ENCODE measurements at places on chromosomes 6 and 20.

DNA sequence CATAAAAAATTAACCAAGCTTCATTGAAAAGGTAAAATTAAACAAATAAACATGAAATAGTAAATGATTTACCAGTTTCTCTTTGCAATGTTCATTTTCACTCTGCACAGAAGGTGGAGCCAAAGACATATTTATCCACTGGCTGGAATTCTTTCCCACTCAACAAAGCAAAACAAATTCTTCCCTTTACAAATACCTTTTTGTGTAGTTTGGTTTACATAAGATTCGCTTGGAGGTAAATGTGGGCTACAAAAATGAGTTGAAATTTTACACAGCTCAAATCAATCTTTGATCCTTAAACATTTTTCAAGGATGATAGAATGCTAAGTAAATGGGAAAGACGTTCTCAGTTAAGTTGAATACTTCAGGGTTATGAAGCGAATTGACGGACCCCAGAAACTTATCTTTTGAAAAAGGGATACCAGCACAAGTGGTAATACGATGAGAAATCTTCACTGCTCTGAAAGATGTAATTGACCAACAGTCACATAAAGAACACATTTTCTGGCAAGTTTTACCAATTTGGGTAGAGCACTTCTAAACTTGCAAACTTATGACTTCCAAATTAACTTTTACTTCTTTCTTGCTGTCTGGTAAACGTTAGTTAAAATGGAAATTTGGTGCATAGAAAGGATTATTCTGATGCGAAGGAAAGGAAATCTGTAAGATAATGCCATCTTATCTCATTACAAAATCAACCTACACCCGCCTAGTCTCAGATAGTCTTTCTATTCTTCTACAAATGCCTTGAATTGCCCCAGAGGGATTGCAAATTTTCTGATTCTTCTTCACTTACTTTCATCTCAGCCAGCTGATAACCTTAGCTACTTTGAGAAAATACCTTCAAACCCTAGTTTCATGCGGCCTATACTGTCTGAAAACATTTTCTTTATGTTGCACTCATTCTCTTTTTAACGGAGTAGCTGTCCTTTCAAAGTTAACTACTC, 4.7 kb upstream of the GJA1 start:
- DNase-seq, result no peak

- DNase-seq, result no peak
Observed at GRCh38 chr6:153872946-153873345, 166.1 kb upstream of the OPRM1 start.

DNA sequence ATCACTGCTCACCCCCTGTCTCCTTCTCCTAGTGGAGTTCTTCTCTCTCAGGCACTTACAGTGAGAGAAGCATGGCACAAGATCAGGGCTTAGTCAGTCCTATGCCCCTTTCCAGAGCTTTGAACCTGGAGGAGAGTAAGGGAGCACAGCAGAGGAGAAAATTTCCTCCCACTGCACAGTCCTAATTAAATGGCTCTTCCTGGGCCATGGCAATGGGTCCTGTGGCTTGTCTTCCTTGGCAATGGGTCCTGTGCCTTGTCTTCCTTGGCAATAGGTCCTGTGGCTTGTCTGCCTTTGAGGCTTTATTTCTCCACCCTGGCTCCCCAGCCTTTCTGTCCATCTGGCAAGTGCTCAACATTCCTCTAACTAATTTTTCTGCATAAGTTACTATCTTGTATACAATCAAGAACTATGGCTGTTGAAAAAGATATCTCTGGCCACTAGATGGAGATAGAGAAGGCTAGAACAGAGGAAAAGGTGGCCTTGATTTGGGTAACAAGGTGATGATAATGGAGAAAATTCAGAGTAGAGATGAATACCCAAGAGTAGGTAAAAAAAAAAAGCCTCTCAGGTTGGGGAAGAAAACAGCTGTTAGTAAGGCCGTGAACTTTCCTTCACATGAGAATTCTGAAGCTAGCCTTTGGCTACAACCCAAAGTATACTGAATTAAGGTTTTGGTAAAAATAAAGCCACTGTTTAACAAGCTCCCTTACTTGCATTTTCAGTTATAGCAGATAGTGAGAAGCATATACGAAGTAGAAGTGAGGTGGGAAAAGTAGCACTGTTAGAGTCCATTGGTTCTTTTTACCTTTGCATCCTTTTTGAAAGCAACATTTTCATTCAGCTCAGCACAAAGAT, 504.9 kb downstream of the DOK5 start:
- DNase-seq, result no peak

- no peak for DNase-seq
Observed at GRCh38 chr6:41455818-41456217, 90.4 kb upstream of the FOXP4 start.

- DNase-seq, result no peak
Observed at GRCh38 chr6:40852779-40853373, 186.1 kb downstream of the UNC5CL start.

GRCh38 chr6:83758533-83758932, 49.6 kb upstream of the SNAP91 start:
- no peak for DNase-seq

DNA sequence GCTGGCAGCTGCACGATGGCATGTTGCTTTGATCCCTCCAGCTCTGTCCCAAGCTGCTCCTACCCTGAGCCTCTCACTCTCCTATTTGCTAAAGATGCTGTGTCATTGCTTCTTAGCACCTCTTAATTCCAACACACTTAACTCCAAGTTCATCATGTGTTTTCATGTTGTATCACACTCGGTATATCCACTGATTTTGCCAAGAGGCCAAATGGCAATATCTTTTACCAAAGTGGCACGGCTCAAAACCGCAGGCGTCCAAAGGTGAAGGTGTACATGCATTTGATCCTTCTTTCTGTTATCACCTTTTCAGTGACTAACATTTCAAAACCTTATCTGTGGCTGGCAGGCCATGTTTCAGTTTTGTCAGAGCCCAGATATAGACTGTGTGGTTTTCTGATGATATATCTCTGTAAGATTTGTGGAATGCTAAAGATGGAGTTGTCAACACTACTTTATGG, 217.0 kb downstream of the TBX18 start:
- DNase-seq, result no peak

GRCh38 chr6:31659649-31660380, 763 bp downstream of the C6orf47 start:
- no peak for DNase-seq

DNA sequence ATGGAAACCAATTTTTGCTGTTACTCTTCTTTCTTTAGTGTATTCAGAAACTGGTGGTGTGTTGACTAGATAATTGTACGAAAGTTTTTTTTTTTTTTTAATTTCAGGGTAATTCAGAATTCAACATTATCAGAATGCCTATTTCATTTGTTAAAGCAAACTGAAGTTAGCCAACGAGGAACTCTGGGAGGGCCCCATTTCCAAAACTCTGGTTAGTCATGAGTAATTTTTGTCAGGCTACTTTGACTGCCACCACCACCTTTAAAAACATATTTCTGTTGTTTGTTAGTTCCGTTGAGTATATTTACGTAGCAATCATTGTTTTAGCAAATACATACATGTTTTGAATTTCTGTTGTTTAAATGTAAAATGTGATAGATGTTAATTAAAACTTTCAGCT, 763 bp downstream of the ZKSCAN8 start:
- DNase-seq, result no peak

DNA sequence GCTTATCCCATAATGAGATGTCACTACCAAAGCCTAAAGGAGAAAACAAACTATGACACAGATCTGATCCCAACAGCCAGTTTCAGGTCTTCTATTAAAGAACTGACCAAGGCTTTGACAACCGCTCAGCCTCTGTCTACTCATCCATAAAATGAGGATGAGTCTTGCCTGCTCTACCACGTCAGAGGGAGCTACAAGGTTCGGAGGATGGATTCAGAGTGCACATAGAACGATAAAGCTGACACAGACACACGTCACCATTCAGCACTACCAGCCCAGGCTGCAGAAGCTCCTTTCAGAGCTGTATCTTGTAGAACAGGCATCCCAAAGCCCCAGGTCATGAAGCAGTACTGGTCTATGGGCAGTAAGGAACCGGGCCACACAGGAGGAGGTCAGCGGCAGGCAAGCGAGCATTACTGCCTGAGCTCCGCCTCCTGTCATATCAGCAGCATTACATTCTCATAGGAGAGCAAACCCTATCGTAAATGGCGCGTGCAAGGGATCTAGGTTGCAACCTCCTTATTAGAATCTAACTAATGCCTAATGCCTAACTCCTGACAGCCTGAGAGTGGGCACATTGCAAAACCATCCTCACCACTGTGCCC, 25.1 kb downstream of the KIF16B start:
- DNase-seq, result no peak

DNA sequence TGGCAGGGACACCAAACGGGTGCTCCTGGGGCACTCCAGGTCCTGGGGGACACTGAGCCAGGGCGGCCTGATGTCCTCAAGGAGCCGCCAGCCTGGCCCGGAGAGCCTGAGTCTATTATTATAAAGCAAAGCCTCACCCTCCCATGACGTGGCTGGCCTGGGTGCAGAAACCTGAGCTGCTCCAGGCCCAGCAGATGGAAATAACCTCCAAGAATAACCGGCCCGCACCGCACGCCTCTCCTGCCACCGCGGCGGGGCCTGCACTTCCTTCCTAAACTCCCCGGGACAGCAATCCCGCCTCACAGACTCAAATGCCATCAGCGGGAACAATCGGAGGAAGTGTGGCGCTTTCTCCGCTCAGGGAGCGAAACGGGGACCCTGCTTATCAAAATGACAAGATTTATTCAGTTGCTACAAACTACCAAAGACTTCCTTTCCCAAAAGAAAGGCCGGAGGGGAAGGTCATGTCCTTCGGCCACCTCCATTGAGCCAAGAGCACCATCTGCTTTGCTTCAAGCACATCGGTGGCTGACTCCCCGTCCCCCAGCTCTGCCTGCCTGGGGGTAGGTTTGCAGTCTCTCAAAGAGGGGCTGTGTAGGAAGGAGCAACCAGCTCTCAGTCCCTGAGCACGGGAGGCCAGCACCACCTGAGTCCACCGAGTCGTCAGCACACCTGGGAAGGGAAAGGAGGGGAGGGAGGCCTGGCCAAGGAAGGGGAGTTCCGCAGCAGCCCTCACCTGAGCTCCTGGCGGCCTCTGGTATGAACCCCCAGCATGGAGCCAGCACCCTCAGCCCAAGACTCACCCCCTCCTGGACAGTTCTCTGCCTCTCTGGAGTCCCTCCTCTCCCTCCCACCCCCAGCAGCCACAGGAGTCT, 78.6 kb upstream of the QKI start:
- no peak for DNase-seq

GRCh38 chr6:28720357-28721231, 194.9 kb downstream of the GPX5 start:
- no peak for DNase-seq

GRCh38 chr6:125486881-125487280, 185.1 kb upstream of the HDDC2 start:
- DNase-seq, result no peak

DNA sequence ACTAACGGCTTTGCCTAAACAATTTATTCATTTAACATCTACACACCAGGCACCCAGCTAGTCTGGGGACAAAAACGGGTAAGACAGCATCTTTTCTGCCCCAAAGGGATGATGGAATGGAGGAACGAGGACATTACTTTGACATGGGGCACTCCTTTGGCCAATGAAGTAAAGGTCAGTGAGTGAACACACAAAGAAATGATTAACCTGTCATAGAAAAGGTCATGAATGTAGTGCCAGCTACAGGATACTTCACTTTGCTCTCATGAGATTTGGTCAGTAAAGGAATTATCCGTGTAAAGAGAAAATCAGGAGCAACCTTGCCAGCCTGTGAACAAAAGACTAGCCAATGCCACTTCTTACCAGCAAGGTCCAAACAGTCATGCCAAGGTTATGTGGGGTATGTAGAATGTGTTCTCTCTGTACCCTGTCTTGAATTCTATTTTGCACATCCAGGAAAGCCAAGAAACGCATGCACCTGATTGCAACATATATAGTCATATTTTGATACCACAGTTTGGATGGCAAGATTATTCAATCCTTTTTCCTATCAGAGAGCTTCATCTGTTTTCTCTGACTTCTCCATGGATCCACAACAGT, 145.3 kb downstream of the GMPR start:
- no peak for DNase-seq

- DNase-seq, result no peak
Observed at GRCh38 chr6:116060572-116061283, at the start of gene FRK. TSS of gene FRK (minus strand) at chr6:116060891. CDS start at chr6:116060311, 580 bp downstream.

DNA sequence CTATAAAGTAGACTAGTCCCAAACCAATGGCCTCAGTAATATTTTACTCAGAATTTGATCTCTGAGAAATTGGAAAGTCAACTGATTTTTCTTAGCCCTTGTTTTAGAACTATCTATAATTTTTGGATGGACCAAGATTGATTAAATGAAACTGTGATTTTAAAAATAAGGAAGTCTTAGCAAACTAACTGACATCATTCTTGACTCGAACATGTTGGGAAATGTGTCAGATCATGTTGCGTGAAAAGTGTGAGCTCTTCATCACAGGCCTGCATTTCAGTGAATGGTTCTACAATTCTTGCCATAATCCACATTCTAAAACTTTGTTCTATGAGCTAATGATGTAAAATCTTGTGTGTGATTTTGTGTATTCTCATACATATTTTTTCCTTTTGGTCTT, 11.0 kb downstream of the TNFAIP3 start:
- DNase-seq, result no peak

DNA sequence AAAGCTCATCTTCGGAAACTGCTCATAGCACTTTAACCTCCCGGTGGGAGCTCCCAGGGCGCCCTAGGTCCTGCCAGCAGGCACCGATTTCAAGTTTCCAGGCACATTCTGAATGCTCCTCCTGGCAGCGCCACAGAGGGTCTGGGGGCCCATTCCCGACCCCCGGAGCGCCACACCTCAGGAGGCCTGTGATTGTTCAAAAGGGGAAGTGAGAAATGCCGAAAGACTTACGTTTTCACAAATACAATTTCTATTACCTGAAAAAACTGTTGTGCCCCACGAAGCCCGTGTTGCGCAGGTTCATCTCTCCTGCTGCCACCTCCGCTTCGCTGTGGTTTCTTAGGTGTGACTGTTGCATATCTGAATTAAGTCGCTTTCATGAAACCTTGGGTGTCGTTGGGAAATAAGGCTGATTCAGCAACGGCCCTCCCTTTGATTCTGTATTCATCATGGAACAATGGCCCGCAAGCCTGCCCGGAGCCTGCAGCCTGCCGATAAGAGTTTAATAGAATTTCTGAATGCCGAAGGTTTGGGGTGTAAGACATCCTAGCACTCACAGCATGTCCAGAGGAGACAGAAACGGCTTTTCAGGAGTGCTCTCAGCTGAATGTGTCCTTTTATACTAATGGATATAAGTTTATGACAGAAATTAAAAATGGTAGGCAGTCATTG, 1.9 kb upstream of the MYT1 start:
- DNase-seq, result no peak

GRCh38 chr6:116528780-116529179, 16.7 kb downstream of the TRAPPC3L start:
- DNase-seq, result no peak

DNA sequence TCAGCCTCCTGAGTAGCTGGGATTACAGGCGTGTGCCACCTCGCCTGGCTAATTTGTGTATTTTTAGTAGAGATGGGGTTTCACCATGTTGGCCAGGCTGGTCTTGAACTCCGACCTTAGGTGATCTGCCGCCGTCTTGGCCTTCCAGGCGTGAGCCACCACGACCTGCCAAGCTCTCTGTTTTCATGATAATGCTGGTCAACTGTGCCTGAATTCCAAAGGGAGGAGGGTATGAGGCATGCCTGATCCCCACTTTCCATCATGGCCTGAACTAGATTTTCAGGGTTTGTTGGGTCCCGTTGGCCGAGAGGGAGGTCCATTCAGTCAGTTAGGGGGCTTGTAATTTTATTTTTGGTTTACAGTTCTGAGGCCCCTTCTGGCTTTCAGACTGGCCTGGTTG, 28.0 kb upstream of the ANGPT4 start:
- DNase-seq, result no peak

GRCh38 chr6:101397199-101397598, 3.7 kb downstream of the GRIK2 start:
- no peak for DNase-seq

- DNase-seq, result no peak
Observed at GRCh38 chr6:89145091-89145955, 532 bp upstream of the PM20D2 start.

Data from activated CD8-positive, alpha-beta memory T cell treated with anti-CD3 and anti-CD28 coated beads for 48 hours (primary cell).